ENCODE measurements at places on chromosomes 2 and 18. TPM values are rescaled to one million over a fixed set of nuclear protein-coding genes. Genes with fewer than 3 reads are reported as not detected.

DNA sequence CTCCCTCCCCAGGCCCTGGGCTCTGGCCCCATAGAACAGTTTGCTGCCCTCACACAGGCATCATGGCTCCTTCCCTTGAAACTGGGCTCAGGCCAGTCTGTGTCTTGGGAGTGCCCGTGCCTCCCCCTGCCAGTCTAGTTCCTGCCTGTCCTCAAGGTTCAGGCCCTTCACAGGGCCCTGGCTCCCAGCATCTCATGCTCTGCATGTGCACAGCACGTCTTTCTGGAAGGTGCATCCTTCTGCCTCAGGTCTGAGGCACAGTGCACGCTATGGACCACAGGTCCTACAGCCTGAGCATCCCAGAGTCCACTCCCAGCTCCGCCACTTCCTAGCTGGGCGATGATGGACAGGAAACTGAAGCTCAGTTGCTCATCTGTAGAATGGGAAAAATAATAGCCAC, 35.6 kb upstream of the FOSL2 start:
- peaks cover 11% of the 10 kb centered on the region for H3K36me3 ChIP-seq
- H3K27me3 ChIP-seq, result no peaks in the 10 kb centered on the region
- H3K27ac ChIP-seq, result no peak overlapping the region

DNA sequence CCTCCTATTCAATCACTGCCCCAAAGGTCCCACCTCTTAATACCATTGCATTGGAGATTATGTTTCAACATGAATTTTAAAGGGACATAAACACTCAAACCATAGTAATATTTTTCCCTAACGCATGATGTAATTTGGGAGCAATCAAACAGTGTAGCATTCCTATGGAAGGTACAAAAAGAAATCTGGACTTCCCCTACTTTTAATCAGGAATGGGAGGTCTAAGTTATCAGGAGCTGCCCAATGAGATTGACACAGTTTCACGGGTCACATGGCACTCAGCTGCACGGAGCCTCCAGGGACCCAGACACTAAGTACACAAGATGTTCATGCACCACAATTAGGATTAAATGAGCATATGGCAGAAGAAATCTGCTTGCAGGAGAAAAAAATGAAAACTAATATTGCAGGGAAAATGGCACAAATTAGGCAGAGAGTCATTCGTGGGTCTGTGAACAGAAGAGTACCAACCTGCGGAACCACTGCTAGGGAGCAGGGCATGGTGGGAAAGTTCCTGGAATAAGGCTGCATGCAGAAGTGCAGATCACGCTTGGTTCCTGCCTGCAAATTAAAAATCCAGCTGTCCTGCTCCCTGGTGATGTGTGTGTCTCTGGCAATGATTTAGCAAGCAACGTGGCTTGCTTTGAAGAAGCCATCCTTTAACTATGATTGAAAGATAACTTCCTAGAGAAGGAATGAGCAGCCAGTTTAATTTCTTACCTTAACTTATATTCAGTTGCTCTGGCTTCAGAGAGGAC, 326.6 kb upstream of the ID2 start:
- no peak overlapping the region for H3K4me3 ChIP-seq
- H3K36me3 ChIP-seq, result no peaks in the 10 kb centered on the region
- no peak overlapping the region for H3K27ac ChIP-seq
- no peaks in the 10 kb centered on the region for H3K27me3 ChIP-seq
- DNase-seq, result no peak

DNA sequence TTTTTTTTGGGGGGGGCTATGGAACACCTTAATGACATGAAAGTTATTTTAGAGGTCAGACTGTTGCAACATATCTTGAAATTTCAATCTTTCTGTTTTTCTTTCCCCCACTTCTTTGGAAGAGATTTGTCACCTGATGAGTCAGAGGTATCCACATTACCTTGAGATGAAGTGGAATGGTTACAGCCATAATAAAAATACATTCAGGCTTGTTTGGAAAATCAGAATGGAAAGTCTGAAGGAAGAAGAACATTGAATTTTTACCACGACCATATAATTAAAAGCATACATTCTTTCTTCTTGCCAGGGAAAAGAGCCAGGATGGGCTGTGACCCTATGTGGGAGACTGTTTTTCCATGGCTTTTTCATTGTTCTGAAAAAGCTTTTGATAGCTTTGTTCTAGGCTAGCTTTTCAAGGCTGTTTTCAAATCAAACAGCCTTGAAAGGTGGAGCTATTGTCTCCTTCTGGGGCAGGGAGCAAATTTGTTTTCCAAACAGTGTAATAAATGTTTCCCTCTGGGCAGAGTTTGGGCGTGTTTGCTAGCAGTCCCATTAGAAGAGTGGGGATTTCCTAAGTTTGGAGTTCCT, 2.3 kb upstream of the GTF3C3 start:
- peaks cover 30% of the 10 kb centered on the region for H3K36me3 ChIP-seq
- H3K4me3 ChIP-seq, result no peak overlapping the region
- H3K27ac ChIP-seq, result no peak overlapping the region
- DNase-seq, result no peak
- no peaks in the 10 kb centered on the region for H3K27me3 ChIP-seq

DNA sequence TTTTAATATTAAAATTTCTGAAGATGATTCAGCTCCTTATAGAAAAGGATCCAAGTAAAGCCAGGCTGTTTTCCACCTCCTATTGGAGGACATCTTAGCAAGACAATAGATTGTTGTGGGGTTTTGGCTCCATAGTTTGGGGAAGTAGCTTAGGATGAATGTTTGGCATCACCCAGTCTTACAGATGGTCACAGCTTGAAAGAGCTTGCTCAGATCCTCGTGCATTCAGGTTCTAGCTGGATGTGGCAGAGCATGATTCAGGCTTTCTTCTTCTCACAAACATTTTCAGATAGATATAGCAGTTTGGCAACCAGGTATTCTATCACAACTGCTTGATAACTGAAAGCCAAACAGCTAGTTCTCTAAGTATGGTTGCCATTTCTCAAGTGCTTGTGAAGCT, 23.6 kb upstream of the PDCL3 start:
- H3K36me3 ChIP-seq, result no peaks in the 10 kb centered on the region
- H3K4me1 ChIP-seq, result peaks cover 8% of the 10 kb centered on the region
- no peak overlapping the region for H3K4me3 ChIP-seq

DNA sequence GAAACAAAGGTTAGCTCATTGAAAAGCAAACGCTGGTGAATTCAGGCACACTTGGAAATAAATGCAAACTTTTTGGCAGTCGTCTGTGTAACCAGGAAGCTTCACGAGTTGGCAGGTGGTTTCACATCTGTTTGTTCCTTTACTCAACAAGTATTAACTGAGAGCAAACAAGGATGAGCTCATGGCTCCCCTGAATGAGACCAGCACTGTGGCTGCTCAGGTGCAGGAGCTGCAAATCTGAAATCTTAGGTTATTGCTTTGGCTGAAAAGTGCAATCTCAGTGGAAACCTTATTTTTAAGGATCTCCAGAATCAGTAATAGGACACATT, 46.3 kb downstream of the SH3RF3 start:
- no peaks in the 10 kb centered on the region for H3K4me1 ChIP-seq
- no peaks in the 10 kb centered on the region for H3K36me3 ChIP-seq
- H3K27me3 ChIP-seq, result peaks cover 85% of the 10 kb centered on the region
- no peak for DNase-seq
- no peak overlapping the region for H3K4me3 ChIP-seq

GRCh38 chr2:124877141-124877577, 852.1 kb downstream of the CNTNAP5 start:
- no peaks in the 10 kb centered on the region for H3K4me1 ChIP-seq
- no peak overlapping the region for H3K4me3 ChIP-seq
- no peak for DNase-seq

DNA sequence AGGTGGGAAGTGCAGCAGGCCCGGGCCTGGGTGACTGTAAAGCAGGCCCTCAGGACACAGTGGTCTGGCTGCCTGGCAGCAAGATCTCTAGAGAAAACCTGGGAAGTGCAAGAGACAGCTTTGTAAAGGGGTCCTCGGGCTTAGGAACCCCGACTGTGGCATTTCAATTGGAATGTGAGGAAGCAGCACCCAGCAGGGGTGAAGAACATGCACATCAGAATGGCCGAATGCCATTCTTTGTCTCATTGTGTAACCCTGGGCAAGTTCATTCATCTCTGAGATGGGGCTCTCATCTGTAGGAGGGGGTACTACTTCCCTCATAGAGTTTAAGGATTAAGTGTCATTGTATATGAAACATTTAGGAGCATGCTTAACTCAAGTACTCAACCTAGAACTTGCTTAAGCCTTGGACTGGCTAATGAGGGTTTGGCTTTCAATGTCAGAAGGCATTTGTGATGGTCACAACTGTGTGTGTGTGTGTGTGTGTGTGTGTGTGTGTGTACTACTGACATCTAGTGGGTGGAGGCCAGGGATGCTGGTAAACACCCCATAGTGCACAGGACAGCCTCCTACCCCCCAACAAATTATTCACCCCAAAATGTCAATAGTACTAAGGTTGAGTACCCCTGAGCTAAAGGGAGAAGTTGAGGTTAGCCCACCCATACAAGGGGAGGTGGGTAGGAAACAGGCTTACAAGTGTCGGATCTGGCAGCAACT, 29.3 kb downstream of the MEX3C start:
- no peak overlapping the region for H3K4me3 ChIP-seq
- no peaks in the 10 kb centered on the region for H3K27me3 ChIP-seq
- DNase-seq, result no peak
- H3K27ac ChIP-seq, result no peak overlapping the region

DNA sequence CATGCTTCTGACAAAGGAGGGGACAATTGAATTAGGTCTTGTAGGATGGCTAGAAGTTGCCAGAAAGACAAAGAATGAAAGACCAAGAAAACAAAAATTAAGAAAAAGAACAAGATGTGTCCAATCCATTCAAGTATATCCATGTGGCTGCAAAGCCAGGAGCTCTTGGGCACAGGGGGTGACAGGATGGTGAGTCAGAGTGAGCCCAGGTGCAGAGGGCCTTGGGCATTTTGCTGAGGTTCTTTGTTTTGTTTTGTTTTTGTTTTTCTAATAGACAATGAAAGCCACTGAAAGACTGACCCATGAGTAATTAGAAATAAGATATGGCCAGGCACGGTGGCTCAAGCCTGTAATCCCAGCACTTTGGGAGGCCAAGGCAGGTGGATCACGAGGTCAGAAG, 104.6 kb upstream of the KLHL29 start:
- no peak for DNase-seq
- no peaks in the 10 kb centered on the region for H3K4me1 ChIP-seq
- no peak overlapping the region for H3K4me3 ChIP-seq
- H3K27ac ChIP-seq, result no peak overlapping the region

- H3K27ac ChIP-seq, result peak overlapping the region; percentile 54
- no peaks in the 10 kb centered on the region for H3K27me3 ChIP-seq
- DNase-seq, result peak; percentile 39
- peaks cover 15% of the 10 kb centered on the region for H3K36me3 ChIP-seq
Measured at GRCh38 chr2:218733171-218734021, 22.8 kb downstream of the TTLL4 start.

- H3K4me3 ChIP-seq, result peak overlapping the region; percentile 92
- H3K36me3 ChIP-seq, result peaks cover 69% of the 10 kb centered on the region
- peak overlapping the region; percentile 96 for H3K27ac ChIP-seq
- no peak for DNase-seq
- H3K27me3 ChIP-seq, result no peaks in the 10 kb centered on the region
Measured at GRCh38 chr18:49490246-49490762, 3.3 kb upstream of the C18orf32 start.

- H3K4me1 ChIP-seq, result peaks cover 13% of the 10 kb centered on the region
- H3K27ac ChIP-seq, result peak overlapping the region; percentile 68
- no peaks in the 10 kb centered on the region for H3K27me3 ChIP-seq
- no peak for DNase-seq
- peaks cover 70% of the 10 kb centered on the region for H3K36me3 ChIP-seq
Measured at GRCh38 chr2:26035090-26035743, 1.3 kb downstream of the RAB10 start.

- peaks cover 23% of the 10 kb centered on the region for H3K4me1 ChIP-seq
- no peaks in the 10 kb centered on the region for H3K27me3 ChIP-seq
- H3K27ac ChIP-seq, result no peak overlapping the region
- no peak for DNase-seq
Measured at GRCh38 chr2:43152741-43153647, 73.4 kb downstream of the ZFP36L2 start.

DNA sequence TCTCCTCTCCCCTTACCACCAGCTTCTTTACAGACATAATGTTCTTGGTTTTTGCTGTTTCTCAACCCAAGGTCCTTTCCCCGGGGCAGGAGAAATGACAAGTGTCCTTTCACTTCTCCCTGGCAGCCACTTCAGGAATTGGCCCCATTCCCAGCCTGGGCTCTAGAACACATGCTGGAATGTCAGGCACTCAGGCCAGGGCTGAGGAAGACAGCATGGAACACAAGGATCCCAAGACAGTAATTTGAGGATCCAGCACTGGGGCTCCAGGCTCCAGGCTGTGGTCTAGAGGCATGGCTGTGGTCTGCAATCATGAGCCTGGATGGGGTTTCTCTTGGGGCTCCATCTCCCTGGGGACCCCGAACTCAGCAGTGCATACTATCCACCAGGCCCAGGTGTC, 201.4 kb downstream of the CELF4 start:
- peaks cover 94% of the 10 kb centered on the region for H3K27me3 ChIP-seq
- no peak overlapping the region for H3K4me3 ChIP-seq
- H3K27ac ChIP-seq, result no peak overlapping the region
- H3K4me1 ChIP-seq, result no peaks in the 10 kb centered on the region
- no peaks in the 10 kb centered on the region for H3K36me3 ChIP-seq

- no peaks in the 10 kb centered on the region for H3K36me3 ChIP-seq
- no peak overlapping the region for H3K4me3 ChIP-seq
- DNase-seq, result no peak
- no peaks in the 10 kb centered on the region for H3K27me3 ChIP-seq
Measured at GRCh38 chr2:203105996-203106395, 91.3 kb downstream of the NBEAL1 start.

Gene EPHA4
- total RNA-seq, result 2.8 TPM

Gene FAM237A
- not detected for total RNA-seq

GRCh38 chr2:238596571-238597551, 170.1 kb downstream of the ASB1 start:
- H3K4me1 ChIP-seq, result peaks cover 18% of the 10 kb centered on the region
- H3K36me3 ChIP-seq, result no peaks in the 10 kb centered on the region
- H3K4me3 ChIP-seq, result no peak overlapping the region
- no peak overlapping the region for H3K27ac ChIP-seq
- H3K27me3 ChIP-seq, result no peaks in the 10 kb centered on the region

GRCh38 chr2:192148241-192148619, 46.5 kb downstream of the TMEFF2 start:
- no peak overlapping the region for H3K27ac ChIP-seq
- H3K4me1 ChIP-seq, result no peaks in the 10 kb centered on the region
- no peak overlapping the region for H3K4me3 ChIP-seq
- no peaks in the 10 kb centered on the region for H3K27me3 ChIP-seq
- DNase-seq, result no peak

Gene PLCL1
- total RNA-seq, result 0.07 TPM
